ENCODE measurements at places on chromosomes 3 and 15.

DNA sequence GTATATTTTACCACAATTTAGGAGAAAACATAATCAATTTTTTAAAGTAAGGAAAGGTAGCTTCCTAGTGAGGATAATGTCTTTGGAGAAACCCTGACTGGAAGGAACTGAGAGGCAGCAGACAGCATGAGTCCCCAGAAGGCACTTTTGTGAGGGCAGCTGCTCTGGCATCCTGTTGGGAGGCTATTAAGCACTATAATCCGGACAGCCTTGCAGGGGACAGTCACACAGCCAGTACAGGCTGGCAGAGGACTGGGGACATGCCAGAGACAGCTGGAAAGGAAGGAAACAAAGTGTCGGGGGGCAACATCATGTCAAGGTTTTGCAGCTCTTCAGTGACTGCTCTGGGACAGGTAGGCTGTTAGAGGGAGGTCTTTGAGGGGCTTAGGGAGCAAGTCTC, 15.7 kb downstream of the ACAN start:
- DNase-seq, result no peak

- peak; percentile 55 for DNase-seq
These were observed 219.9 kb upstream of the IGF1R start for GRCh38 chr15:98428253-98428989.

DNA sequence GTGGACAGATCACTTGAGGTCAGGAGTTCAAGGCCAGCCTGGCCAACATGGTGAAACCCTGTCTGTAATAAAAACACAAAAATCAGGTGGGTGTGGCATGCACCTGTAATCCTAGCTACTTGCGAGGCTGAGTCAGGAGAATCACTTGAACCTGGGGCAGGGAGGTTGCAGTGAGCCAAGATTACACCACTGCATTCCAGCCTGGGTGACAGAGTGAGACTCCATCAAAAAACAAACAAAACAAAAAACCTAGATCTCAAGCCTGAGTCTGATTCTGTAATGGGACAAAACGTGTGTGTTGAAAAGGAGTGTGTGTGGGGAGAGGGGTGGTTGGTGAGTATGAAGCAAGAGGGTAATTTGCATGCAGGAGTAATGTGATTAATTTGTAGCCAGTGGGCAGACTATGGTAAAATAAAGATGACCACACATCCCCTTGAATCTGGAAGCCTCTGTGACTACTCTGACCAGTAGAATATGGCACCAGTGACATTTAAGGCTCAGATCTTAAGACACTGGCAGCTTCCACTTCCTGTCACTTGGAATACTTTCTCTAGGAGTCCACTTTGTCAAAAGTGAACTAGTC, 18.4 kb upstream of the OPA1 start:
- DNase-seq, result no peak

DNA sequence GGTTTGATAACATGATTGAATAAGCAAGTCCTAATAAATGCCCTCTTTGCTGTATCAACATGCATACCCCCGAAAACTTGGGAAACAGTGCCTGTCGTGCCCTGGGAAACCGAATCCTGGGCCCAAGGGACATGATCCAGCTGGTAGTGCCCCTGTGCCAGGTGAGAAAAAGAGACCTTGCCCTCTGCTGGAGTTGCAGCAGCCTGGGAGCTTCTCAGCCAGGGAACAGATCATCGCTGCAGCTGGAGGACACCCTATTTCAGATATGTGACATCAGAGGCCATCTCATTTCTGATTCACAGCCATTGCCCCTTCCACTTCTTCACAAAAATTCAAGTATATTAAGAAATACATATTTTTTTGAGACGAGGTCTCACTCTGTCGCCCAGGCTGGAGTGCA, 32.3 kb downstream of the STOML1 start:
- DNase-seq, result no peak

DNA sequence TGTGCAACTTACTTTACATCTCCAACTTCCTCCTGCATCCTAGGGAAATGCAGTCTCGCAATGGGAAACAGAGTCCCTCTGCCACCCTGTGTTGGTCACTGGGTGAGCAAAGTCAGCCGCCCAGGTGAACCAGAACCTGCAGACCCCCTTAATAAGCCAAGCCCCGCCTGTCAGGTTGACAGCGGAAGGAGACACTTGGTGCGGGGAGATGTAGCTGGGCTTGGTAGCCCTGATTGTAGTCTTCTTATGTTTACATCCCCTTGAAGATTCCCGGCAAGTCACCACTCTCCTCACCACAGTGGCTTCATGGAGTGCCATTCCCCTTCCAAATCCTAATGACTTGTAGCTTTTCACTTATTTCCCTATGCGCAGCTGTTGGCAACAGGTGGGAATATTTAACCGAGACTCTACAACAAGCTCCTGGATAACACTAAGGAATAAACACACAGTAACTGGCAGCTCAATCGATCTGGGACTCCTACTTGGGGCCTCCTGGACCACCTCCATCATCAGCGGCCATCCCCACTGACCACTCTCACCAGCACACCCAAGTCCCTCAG, 17.7 kb upstream of the CLSTN2 start:
- DNase-seq, result no peak

DNA sequence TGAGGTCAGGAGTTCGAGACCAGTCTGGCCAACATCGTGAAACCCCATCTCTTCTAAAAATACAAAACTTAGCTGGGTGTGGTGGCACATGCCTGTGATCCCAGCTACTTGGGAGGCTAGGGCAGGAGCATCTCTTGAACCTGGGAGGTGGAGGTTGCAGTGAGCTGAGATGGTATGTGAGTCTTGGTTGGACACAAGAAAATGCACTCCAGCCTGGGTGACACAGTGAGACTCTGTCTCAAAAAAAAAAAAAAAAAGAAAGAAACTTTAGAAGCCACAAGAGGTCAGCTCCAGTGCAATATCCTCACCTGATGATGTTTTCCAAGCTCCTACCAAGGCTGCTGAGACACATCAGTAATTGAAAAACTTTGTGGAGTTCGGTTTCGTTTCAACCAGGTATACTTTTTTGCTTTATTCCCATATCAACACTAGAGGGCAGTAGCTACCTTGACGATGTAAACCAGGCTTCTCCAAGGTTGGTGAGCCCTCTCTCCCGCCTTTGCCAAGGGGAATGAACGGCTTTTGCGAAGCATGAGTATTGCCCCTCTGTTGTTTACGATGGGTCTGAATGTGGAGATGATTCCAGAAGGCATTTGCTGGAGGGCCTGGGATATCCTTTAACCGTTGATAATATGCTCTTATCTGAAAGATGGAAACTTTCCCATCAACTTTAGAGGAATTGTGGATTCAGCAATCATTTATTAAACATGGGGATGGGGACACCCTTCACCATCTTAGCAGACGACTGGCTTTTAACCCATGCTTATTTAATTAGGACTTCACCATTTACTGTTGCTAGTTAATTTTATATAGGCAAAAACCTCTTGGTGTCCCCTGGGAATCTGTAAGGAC, 202.8 kb downstream of the SV2B start:
- peak; percentile 15 for DNase-seq

DNA sequence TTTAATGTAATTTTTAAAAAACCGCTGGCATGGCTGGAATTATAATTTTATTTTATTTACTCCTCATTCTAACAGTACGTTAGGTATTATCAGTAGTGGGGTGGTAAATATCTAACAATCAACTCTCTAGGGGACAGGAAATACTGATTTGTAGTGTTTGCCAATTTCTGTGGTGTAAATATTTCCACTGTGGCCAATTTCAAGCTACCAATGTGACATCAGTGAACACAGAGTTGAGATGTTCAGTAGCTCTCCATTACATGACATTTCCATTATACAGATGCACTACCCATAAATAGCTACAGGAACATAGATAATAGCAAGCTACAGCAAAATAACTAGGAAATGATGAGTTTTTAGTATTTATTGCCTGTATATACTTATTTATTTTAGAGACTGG, 10.0 kb upstream of the ARL8B start:
- no peak for DNase-seq

DNA sequence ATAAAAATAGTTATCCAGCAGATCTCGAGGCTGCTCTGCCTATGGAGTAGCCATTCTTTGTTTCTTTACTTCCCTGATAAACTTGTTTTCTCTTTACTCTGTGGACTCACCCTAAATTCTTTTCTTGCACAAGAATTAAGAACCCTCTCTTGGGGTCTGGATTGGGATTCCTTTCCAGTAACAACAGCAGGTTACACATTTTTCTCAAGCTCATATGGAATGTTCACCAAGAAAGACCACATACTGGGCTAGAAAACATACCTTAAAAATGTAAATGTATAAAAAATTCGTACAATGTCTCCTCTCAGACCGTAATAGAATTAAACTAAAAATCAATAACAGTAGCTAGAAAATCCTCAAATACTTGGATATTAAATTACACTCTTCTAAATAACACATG, 299.2 kb downstream of the CNTN3 start:
- DNase-seq, result no peak

DNA sequence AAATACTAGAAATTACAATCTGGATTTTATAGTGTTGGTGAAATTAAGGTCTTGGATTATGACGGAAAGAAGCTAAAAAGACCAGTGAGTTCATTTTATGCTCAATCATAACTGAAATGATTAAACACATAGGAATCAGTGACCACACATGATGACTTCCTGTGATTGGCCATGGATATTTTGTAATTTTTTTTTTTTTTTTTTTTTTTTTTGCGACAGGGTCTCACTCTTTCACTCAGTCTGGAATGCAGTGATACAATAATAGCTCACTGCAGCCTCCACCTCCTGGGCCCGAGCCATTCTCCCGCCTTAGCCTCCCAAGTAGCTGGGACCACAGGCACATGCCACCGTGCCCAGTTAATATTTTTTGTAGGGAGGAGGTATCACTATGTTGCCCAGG, 47.4 kb downstream of the PAQR5 start:
- no peak for DNase-seq

- DNase-seq, result no peak
These were observed 503 bp upstream of the ATRIP start for GRCh38 chr3:48446043-48446424.

- DNase-seq, result no peak
These were observed 34.4 kb upstream of the PRICKLE2 start for GRCh38 chr3:64259636-64260035.
